ENCODE measurements at places on chromosomes 2 and 18.
A peak's percentile ranks its signal among the peaks of the same experiment; 100 is the strongest.

DNA sequence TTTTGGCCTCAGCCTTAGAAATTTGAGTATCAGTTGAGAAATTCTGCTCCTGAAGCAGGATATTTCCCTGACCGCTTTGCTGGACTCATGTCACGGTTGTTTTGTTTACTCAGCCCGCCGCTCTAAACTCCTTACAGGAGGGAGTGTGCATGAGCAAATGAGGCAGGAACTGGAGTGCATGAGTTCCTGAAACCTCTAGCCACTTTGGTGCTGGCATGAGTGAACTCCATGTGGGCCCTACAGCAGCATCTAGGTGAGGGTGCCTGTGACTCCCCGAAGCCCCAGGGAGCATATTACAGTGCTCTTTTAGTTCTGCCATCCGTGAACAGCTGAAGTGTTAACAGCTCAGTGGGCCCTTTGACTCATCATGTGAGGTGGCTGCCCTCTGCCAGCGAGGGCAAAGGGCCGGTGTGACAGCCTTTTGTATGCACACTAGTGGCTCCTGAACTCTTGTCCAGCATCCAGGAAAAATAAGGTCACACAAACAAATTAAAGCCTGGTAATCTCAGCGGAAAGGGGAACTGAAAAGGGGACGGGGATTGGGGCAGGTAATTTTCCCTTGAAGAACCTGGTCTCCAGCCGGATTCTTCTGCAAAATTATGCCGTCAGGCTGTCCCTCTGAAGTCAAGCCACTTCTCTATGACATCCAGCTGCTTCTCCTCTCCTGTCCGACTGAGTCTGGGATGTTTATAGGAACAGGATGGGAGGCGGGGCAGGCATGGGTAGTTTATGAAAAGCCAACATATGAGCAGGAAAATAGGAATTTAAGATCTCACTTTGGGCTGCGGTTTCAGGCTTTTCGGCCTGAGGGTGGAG lies 1668.7 kb downstream of the SUCLG1 start:
- DNase-seq, result peak; percentile 51

DNA sequence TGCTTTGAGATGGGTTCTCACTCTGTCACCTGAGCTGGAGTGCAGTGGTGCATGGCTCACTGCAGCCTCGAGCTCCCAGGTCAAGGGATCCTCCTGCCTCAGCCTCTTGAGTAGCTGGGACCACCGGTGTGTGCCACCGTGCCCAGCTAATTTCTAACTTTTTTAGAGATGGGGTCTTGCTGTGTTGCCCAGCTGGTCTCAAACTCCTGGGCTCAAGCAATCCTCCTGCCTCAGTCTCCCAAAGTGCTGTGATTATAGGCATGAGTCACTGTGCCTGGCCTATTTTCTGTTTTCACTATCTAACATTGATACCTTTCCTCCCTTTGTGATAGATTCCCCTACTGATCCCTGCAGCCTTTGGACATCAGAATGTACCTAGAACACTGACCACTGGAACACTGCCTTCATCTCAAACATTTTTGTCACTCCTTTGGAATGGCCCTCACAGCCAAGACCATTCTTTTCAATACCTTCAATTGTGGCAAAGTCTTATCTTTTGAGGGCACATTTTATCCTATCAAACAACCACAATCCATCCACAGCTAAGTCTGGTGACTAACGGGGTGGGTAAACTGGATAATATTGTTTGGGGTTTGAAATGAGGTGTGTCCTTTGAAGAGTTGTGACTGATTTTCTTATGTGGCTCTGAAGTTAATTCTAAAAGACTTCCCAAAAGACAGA lies 43.7 kb downstream of the EPAS1 start:
- no peak for DNase-seq

- DNase-seq, result no peak
Measured at GRCh38 chr2:166451468-166451867, 42.6 kb downstream of the SCN7A start.

DNA sequence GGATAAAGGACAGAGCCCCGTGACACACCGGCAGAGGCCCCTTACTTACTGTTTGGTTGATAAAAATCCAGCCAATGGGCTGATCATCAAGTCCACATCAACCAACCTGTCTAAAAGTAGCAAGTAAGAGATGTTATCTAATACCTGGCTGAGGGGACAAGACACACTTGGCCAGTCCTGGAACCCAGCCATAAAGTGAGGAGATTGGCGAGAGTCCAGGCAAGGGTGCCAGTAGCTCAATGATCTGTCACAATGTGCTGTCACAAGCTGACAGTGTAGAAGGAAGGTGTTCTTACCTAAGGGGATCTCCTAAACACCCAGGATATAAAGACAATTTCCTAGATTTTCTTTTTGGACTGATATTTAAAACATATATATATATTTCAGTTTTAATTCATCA lies 61.7 kb upstream of the IL1R2 start:
- no peak for DNase-seq

- DNase-seq, result no peak
Measured at GRCh38 chr18:80192653-80193385, 54.5 kb downstream of the PARD6G start.

GRCh38 chr2:241858206-241859016 lies at the start of gene PDCD1:
PDCD1 (minus strand) TSS chr2:241858894; CDS start chr2:241858838, 56 bp downstream.
- DNase-seq, result no peak

DNA sequence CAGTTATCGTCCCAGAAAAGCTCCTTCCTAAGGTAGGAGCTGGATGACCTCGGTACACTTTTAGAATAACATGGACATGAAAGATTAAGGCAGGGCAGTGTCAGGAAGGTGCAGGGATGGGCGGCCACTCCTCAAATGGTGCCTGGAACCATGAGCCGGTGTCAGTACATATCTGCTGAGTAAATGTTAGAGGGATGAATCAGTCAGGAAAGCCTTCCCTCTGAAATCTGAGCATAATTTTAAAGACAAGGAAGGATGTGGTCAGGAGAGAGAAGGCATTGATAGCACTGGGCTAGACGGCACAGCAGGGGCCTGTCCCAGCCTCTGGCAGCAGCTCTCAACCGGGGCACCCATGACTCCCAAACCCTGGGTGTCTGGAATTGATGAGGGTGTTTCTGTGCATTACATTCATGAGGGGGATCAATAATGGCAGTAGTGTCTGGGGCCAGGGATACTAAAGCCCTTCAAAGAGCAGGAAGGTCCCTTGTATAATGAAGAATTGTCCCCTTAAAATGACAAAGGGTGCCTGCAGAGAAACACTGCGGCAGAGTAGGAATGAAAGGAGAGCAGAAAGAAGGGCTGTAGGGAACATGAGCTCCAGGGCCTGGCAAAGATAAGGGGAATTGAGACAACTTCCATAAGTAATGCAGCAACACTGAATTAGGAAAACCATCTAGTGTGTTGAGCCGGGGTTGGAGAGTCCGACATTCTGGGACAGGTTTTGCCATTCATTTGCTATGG lies 162.3 kb upstream of the REV1 start:
- DNase-seq, result no peak

- peak; percentile 65 for DNase-seq
Measured at GRCh38 chr2:223943561-223944008, 1.6 kb downstream of the WDFY1 start.

- DNase-seq, result no peak
Measured at GRCh38 chr2:169562519-169562918, 11.1 kb downstream of the FASTKD1 start.

GRCh38 chr2:232633413-232634205 lies at the start of gene EFHD1:
EFHD1 (plus strand) TSS chr2:232633604; CDS start chr2:232633705, 101 bp downstream.
- DNase-seq, result no peak

DNA sequence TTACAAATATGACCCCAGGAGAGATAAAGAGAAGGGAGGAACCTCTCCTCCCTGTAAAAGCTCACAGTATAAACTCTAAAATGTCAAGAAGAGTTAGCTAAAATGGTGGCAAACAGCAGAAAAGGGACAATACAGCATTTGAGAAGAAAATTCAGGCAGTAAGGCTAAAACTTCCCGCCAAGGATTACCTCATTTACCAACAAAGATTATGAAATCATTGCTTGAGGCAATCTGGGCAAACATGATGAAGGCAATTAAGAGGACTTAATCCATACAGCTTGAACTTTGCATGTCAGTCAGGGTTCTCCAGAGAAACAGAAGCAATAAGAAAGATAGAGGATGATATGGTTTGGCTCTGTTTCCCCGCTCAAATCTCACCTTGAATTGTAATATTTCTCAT lies 81.4 kb downstream of the CMPK2 start:
- no peak for DNase-seq

DNA sequence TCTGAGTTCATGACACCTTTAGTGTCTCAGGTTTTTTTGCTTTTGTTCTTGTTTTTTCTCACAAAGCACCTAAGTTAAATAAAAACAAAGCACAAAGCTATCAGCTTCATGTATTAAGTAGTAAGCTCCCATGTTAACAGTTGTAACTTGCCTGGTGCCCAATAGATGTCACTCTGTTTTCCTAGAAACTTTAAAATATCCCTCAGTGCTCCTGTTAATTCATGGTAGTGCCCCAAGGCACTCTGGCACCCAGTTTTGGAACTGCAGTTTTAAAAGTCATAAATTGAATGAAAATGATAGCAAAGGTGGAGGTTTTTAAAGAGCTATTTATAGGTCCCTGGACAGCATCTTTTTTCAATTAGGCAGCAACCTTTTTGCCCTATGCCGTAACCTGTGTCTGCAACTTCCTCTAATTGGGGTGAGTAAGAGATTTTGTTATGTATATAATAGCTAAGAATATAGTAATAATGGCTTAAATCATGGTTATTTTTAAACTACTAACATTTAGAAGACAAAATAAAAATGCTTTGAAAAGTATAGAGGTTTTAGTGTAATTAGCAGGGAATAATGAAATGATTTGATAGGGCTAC lies 555.0 kb upstream of the TMEFF2 start:
- DNase-seq, result peak; percentile 64

DNA sequence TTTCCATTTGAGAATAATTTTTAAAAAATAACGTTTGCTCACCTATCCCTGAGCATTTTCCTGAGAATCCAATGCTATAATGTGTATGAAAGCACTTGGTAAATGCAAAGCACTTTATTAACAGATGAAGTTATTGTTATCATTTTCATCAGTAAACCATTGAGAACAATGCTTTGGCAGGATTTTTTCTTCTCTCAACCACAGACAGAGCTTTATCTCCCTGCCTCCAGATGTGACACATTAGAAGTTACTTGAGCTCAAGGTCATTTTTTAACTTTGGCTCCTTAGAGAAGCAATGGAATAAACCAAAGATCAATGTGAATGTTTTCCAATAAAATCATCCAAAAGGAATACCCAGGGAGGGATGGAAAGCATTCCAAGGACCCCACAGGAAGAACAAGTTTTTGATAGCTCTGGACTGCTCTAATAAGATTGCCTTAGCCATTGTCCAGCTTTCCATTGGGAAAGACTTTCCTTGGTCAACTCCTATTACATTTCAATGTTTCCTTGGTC lies 118.9 kb upstream of the NT5C1B start:
- no peak for DNase-seq

Data from HT-29 (cell line).